ENCODE measurements at places on chromosomes 5 and 9.

GRCh38 chr5:170301149-170301548 lies 3.6 kb upstream of the LCP2 start:
- DNase-seq = no peak

DNA sequence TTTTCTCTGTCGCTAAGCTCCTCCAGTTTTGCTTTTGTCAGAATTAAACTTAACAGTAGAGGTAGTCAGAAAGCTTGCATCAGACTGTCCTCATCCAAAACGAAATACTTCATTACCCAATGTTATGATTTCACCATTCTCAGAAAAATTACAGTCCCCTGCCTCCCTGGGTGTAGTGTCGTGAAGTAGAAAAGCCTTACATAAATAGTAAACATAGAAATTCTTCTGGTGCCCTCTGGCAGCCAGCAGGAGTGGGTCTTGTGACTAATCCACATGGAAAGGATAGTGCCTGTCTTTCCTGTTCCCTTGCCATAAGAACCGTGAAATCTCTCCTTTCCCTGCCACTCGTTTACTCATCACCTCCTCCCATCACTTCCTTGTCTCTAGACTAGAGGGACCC lies 230.6 kb downstream of the GNA14 start:
- no peak for DNase-seq

DNA sequence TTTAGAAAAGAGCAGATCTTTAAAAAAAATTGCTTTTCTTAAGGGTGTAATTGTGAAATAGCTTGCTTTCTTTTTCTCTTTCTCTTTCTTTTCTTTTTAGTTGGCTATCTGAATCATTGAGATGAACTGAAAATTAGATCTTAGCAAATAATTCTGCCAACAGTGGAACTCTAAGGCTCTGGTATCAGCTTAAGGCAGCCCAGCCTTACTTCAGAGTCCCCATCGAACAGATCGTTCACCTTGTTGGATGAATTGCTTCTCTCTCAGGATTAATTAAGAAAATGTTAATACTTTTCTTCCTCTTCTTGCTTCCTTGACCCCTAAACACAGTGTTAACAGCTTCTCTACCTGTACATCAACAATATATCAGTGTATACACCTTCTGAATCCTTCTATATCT lies 92.1 kb downstream of the ZCCHC7 start:
- DNase-seq = no peak

GRCh38 chr9:136373300-136374182 lies at the start of gene CARD9:
Gene CARD9 (minus strand): TSS chr9:136373669. CDS start chr9:136372078, 1,591 bp downstream.
- DNase-seq = no peak

- DNase-seq = no peak
Observed at GRCh38 chr9:72996114-72996513, 43.3 kb upstream of the ALDH1A1 start.

- peak; percentile 37 for DNase-seq
Observed at GRCh38 chr9:114207034-114207810, 51.9 kb downstream of the COL27A1 start.
